ENCODE measurements at places on chromosomes 5 and 9.

GRCh38 chr5:61600945-61601511, 269.0 kb downstream of the ZSWIM6 start:
- DNase-seq, result no peak

DNA sequence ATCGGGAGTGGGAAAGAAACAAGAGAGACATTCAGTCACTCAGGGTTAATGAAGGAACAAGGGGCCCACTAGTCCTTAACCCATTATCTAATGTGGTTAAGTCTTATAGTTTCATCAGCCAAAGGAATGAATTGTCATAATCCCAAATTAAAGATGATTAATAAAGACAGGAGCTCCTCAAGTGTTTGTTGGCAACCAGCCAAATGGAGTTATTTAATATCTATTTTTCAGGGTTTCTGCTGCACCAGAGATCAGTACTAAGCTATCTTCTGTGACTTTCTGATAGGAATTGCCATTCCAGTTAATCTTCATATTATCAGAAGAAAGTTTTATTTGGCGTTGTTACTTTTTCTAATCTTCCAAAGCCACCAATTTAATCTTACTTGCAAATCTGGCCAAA, 34.0 kb upstream of the FCHO2 start:
- DNase-seq, result no peak

DNA sequence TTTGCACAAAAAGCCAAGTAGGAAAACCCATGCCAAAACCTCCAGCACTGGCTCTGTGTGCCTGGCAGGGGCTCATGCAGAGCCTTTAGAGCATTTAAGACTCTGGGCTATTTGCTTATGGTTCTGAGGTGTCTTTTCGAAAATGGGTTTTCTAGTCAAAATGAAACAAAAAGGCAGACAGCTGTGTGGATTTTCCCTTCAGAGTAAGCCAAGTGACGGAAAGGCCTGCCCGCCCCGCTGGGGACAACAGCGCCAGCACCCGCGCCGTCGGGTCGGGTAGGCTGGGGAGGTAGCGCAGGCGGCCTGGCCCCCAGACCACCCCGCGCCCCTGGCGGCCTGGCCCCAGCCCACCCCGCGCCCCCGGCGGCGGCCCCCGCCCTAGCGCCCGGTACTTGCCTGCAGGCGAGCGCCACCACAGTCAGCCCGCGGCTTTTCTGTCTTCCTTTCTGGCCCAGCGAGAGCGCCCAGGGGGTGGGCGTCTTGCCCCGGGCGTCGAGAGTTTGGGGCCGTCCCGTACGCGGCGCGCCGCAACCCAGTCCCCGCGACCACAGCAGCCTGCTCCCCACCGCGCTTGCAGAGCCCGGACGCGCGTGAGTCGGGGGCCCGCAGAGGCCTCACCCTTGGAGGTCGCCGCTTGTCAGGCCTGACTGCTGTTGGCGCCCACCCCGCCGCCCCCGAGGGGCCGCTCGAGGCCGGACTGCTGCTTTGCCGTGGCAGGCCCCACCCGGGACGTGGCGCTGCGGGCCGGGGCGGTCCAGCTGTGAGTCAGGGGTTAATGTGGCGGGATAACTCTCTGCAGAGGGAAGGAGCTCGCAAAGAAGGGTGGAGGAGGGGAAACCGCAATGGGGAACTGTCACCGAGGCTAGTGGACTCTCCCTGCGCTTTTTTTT, at the start of gene TICAM2:
TICAM2 (minus strand) TSS at position 779 of the 890 bp plus-strand sequence. CDS start 21,223 bp downstream, outside the sequence.
- peak; percentile 67 for DNase-seq

- DNase-seq, result no peak
Measured at GRCh38 chr9:91154686-91155085, 207.0 kb downstream of the AUH start.

GRCh38 chr9:7119612-7120011, 361.8 kb downstream of the KDM4C start:
- DNase-seq, result no peak

GRCh38 chr5:67066815-67067214, 129.8 kb downstream of the CD180 start:
- no peak for DNase-seq

- DNase-seq, result no peak
Measured at GRCh38 chr5:14374100-14374499, 207.5 kb upstream of the OTULINL start.

DNA sequence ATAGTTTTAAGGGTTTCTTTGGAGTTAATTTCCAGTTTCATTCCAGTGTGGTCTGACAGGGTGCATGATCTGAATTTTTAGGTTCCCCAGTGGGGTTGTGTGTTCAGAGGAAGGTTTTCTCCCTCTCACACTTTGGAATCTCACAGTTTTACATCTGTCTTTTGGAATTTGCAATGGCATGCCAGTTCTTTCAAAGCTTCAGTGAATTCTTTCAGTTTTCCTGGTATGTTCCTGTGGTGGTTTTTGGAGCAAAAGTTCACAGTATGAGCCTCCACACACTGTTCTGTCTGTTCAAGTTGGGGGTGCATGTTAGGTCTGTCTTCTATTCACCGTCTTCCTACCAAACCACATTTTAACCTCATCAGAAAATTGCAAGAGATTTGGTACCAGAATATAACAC, 624.2 kb downstream of the KCTD16 start:
- no peak for DNase-seq

GRCh38 chr5:94746731-94747124, 128.3 kb downstream of the SLF1 start:
- no peak for DNase-seq

DNA sequence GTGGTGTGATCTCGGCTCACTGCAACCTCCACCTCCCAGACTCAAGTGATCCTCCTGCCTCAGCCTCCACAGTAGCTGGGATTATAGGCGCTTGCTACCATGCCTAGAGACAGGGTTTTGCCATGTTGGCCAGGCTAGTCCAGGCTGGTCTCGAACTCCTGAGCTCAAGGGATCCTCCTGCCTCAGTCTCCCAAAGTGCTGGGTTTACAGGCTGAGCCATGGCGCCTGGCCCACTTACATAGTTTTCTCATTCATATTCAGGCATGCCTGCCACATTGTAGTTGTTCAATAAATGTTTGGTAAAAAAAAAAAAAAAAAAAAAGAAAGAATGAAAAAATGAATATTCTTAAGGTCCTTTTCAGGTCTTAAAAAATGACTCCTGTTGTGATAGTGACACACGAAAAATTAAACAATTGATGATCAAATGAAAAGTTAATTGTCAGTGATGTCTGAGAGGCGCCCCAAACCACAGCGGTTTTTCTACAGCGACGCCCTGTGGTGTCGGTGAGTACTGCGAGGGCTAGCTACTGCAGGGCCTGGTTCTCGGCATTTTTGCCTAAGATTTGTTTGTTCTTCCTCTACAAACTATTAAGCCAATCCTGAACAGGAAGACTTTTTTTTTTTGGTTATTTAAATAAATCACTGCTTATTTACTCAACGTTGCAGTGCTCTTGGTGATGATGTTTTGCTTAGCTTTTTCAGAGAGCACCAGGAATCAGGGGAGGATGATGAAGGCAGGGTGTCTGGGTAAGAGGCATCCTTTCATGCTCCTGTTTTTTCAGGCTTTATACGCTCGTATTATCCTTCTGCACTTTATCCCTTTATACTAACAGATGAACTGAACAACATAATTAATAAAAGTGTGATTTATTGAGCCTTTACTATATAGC, 67.0 kb upstream of the DPYSL3 start:
- peak; percentile 77 for DNase-seq

DNA sequence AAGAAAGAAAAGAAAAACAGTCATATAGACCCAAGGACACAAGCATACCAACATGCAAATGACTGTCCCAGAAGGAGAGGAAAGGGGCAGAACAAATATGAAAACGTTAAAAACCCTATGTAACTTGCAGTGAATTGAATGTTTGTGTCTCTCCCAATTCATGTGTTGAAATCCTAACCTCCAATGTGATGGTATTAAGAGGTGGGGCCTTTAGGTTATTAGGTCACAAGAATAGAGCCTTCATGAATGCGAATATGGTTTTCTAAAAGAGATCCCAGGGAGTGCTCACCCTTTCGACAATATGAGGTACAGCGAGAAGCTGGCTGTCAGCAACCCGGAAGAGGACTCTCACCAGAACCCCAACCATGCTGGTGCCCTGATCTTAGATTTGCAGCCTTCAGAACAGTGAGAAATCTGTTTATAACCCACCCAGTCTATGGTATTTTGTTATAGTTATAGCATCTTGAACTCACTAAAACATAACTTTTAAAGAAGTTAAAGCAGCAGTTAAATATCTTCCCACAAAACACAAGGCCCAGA, 14.0 kb downstream of the HNRNPAB start:
- no peak for DNase-seq

GRCh38 chr9:6833518-6834192, 75.9 kb downstream of the KDM4C start:
- no peak for DNase-seq

GRCh38 chr9:33817327-33818166, 587 bp downstream of the UBE2R2 start:
- peak; percentile 73 for DNase-seq

- no peak for DNase-seq
Measured at GRCh38 chr9:1514250-1514649, 464.1 kb downstream of the DMRT2 start.

DNA sequence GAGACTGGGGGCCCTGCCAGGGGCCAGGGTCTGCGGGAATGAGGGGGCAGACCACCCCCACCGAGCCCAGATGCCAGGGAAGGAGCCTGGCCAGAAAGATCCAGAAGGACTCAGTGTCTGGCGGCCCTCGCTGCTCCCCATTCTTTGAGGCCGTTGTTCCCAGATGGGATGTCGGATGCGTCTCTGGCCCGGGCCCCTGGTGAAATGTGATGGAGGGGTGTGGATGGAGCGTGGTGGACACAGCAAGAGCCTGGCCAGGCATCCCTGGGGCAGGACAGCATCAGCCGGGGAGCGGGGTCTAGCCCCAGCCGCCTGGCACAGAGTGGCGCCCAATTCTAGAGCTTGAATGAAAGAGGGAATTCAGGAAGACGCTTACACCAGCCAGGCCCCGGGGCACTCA, 46.2 kb upstream of the NKD2 start:
- DNase-seq, result no peak
